ENCODE measurements at places on chromosomes 1 and 21.

DNA sequence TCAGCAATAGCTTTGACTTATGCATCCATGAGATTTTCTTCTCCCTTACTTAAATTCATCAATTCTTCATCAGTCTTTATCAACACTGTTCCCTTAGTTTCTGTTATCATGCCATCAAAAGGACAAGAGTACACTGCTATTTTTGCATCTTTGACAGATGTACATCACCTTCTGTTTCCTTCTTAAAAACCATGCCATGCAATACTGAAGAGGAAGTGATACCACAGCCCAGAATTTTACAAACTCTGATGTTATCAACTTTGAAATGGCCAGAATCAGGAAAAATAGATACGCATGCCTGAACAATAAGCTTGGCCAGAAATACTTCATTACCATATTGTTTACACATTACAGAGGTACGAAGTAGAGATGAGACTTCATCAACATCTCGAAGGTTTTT is 21.1 kb downstream of the FMO5 start:
- DNase-seq: no peak

- no peak for DNase-seq
Measured at GRCh38 chr1:160049101-160049500, 17.3 kb upstream of the PIGM start.

GRCh38 chr21:44649521-44650100 is 3.4 kb downstream of the KRTAP10-11 start:
- no peak for DNase-seq

DNA sequence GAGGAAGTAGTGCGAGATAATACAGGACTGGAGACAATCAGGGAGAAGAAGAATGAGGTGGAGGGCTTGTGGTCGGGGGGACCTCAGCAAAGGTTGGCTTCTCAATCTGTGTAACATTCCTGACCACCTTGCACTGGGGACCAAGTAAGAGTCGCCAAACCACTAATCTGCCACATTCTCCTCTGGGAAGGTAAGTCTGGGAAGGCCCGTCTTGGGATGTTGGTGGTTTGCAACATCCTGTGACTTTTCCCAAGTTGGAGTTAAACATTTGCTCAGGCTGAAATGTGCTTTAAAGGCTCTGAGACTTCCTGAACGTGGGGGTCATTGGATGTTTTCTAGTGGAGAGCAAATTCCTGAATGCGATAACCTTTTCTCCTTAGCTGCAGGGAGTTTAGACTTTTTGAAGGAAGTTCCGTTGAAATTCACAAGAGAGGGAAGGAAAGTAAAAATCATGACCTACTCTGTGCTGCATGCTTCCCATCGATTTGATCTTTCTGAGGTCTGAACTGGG is 325.9 kb downstream of the RPS6KC1 start:
- DNase-seq: no peak

GRCh38 chr1:16986113-16986512 is 5.7 kb upstream of the MFAP2 start:
- no peak for DNase-seq

DNA sequence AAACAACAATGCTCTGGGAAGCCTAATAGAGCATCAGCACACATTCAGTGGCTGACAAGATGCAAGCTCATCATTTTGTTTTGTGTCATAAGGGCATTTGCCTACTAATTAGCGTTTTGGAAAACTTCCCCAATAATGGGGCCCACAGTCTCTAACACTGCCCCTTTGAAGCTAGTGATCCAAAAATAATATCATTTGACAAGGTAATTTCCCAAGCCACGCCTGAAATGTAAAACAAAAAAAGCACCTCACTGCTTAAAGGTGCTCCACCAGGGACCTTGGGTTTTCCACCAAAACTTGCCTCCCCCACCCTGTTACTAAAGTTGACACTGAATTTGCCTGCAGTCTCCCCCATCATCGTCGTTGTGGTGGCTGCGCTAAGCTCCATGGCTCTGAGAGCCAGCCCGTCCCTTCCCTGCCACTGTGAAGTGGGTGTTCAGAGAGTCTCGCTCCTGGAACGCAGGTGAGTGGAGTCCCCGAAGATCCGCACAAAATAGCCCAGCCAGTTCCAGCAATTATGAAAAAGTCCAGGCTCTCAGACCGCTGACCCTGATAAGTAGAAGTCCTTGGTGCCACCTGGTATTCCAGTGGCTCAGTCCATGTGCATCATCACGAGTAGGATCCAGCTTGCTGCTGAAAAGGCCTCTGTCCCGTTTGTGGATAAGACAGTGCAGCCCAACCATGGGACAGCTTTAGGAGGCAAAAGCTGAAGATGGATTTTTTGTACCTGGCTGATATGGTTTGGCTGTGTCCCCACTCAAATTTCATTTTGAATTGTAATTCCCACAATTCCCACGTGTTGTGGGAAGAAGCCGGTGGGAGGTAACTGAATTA is 52.2 kb downstream of the RAB3GAP2 start:
- no peak for DNase-seq

- DNase-seq: no peak
Measured at GRCh38 chr1:25566730-25567341, 23.4 kb downstream of the LDLRAP1 start.

- no peak for DNase-seq
Measured at GRCh38 chr1:27648602-27649305, 13.8 kb upstream of the FGR start.

- DNase-seq: no peak
Measured at GRCh38 chr1:98458511-98459485, 202.7 kb upstream of the SNX7 start.

DNA sequence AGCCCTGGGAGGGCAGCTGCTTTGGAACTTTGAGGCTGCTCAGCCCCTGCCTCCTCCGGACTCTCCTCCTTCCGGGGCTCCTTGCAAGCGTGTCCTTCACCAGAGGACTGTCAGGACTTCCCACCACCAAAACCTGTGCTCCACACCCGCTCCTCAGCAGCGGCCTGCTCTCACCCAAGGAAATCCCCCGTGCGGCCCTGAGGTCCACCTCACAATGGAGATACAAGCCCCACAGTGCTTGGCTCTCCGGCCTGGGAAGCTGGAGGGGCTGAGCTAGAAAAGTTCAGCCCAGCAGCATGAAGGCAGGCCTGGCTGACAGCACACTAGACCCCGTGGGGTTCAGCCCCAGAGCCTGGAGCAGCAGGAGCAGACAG is 33.6 kb downstream of the PGBD5 start:
- DNase-seq: no peak

GRCh38 chr1:94253456-94254017 is 16.2 kb upstream of the ARHGAP29 start:
- DNase-seq: no peak

- no peak for DNase-seq
Measured at GRCh38 chr1:226473325-226473724, 65.4 kb upstream of the PARP1 start.

GRCh38 chr1:3907621-3908165 is 7.6 kb upstream of the C1orf174 start:
- DNase-seq: no peak

DNA sequence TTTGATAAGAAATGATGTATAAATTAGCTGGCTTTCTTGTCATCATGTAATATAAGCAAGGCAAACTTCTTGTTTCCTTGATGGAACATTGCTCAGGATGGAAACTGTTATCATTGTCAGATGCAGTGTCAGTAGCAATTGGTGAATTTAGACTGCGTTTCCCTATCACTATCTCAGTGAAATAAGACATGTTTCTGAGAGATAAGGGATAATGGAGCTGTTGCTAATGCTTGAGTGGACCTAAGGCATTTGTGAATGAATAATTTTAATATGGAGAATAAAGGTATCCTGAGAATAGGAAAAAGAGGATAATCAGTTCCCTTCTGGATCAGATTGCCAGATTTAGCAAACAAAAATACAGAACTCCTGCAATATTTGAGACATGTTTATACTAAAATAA is 160.9 kb downstream of the HLX start:
- no peak for DNase-seq

DNA sequence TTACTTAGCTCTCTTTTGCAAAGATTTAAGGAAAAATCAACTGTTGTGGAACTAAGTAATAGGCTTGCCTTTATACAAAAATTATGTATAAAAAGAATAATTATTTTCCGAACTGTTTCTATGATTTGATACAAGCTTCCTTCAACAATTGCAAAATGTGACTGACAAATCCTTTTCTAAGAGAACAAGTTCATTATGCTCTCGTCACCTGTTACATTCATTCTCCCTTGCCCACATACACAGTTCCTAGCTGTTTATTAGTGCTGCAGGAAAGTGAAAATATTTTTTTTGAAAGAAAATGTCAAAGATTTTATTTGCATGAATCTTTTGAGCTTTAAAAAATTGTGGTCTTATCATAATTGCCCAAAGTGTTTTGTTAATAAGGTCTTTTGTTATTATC is 466.2 kb downstream of the USP25 start:
- DNase-seq: no peak

DNA sequence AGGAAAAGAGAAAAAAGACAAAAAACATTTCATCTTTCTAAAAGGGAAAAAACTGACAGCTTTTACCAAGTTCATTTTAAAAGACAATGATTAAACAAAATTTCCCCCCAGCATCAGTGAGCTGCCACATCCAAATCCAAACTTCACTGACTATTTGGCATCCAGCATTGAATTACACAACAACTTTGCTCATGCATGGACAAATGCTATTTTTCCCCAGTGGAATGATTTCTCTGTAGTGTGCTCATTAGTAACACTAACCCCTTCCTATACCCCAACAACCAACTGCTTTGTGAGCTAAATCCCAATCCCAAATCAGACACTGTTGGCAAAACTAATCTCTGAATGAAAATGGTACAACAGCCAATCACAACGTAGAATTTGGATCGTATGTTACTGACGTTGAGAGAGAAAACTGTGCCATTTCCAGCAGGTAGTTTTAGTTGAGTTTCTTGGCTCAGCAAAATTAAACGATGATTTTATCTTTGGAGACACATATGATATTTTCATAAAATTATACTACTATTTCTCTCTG is 37.9 kb downstream of the PIK3R3 start:
- DNase-seq: no peak

DNA sequence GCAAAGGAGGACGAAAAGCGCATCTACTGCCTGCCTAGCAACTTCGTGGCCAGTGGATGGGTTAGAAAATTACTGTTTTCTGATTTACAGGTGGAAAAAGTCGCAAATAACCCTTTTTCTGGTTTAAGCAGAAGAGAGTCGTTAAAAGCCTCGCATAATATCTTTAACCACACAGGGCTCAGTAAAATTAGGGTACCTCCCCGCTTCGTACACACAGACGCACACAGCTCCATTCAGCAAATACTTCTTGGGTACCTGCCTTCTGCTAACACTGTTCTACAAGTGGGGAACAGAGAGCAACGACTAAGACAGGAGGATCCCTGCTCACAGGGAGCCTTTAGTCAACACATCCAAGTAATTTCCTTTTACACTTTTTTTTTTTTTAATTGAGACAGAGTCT is 704 bp downstream of the ALG6 start:
- DNase-seq: no peak

DNA sequence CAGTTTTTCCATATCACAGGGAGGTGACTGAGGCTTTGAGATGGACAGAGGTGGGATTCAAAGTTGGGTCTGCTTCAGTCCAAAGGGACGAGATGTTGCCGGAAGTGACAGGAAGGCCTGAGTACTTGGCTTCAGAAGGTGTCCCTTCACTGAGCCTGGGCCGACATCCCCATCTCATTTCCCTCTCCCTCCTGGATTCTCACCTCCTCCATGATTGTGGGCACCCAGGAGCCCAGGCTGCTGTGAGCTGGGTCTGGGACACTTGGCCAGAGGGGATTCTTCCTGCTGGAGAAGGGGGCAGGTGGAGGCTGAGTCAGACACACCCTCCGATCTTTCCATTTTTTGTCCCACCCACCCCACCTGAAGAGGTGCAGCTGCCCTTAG is 2.8 kb upstream of the MRPS15 start:
- no peak for DNase-seq
